ENCODE measurements at places on chromosomes 7 and 10. TPM values are rescaled to one million over a fixed set of nuclear protein-coding genes. Genes with fewer than 3 reads are reported as not detected.

MYH16 gene
- total RNA-seq = not detected

MKRN1 gene
- total RNA-seq = 44.3 TPM

NME8 gene
- total RNA-seq = not detected

GHRHR gene
- not detected for total RNA-seq

LRRC4 gene
- 1.4 TPM for total RNA-seq

CLIP2 gene
- total RNA-seq = 27.1 TPM

DEPP1 gene
- 241 TPM for total RNA-seq

HYAL4 gene
- total RNA-seq = 0.22 TPM

CPA4 gene
- 0.54 TPM for total RNA-seq

MUC12 gene
- total RNA-seq = not detected

KCNH2 gene
- total RNA-seq = not detected

FAM180A gene
- total RNA-seq = under 0.01 TPM

PMS2 gene
- total RNA-seq = 18.7 TPM

MNX1 gene
- total RNA-seq = not detected

ASB10 gene
- total RNA-seq = not detected

MYO1G gene
- 0.17 TPM for total RNA-seq

NRG3 gene
- total RNA-seq = 10.6 TPM

NPC1L1 gene
- total RNA-seq = not detected

CCL24 gene
- not detected for total RNA-seq

DLX5 gene
- not detected for total RNA-seq

TET1 gene
- 1.1 TPM for total RNA-seq

WDFY4 gene
- total RNA-seq = 0.11 TPM

TACC2 gene
- 2.8 TPM for total RNA-seq

LIPN gene
- total RNA-seq = not detected

HTR7 gene
- 0.22 TPM for total RNA-seq

SUN3 gene
- not detected for total RNA-seq

CPN1 gene
- total RNA-seq = not detected

ADAM22 gene
- 0.43 TPM for total RNA-seq

CRYGN gene
- not detected for total RNA-seq

H2AZ2 gene
- total RNA-seq = 202 TPM

SPAM1 gene
- total RNA-seq = not detected

C10orf62 gene
- total RNA-seq = not detected

AEBP1 gene
- total RNA-seq = 10.2 TPM

EPDR1 gene
- total RNA-seq = 3.3 TPM

ZNF273 gene
- 6.4 TPM for total RNA-seq

DUS4L gene
- total RNA-seq = 2.9 TPM

NEURL1 gene
- 0.09 TPM for total RNA-seq

SH3PXD2A gene
- 5.9 TPM for total RNA-seq

ASB4 gene
- total RNA-seq = not detected

Measured in dermis lymphatic vessel endothelial cell (primary cell).